H9 (cell line): ENCODE measurements at places on chromosomes 4 and X.
A peak's percentile ranks its signal among the peaks of the same experiment; 100 is the strongest.

DNA sequence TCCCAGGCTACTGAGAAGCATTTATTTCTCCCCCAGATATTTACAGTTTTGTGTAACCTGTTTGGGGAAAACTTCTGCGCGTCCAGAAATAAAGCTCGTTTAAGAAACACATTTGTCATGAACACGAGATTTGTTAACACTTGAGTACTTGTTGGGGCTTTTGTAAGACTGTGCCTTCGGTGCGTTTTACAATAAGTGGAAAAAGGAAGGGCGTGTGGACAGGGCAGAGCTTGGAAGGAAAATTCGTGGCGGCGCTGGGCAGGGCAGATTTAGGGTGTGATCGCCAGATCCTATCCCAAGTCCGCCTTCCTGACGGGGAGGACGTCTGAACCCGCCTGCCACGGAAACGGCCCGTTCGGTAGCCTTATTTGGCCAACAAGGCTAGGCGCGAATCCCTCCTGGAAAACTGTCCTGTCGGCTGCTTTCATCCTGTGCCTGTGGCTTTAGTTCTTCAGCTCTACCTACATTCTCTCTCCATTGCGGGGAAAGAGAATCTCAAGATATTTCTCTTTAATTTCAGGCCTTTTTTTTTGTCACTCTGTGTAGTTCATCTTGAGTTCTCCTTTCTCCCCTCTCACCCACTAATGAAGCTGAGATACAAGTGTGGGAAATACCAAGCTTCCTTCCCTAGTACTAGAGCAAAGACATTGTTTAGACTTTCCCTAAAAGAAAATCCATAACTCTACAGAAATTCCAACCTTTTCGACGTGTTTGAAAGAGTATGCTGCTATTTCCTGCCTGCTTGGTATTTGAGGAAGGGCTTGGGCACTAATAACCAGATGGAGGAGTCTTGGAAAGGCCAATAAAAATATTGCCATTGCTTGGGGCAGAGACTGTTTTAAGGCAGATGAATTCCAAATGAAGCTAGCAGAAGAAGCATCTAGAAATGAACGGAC, 982 bp downstream of the PDLIM5 start:
- peak; percentile 78 for DNase-seq

- DNase-seq: no peak
Observed at GRCh38 chr4:59608466-59608865, 1591.7 kb upstream of the ADGRL3 start.

DNA sequence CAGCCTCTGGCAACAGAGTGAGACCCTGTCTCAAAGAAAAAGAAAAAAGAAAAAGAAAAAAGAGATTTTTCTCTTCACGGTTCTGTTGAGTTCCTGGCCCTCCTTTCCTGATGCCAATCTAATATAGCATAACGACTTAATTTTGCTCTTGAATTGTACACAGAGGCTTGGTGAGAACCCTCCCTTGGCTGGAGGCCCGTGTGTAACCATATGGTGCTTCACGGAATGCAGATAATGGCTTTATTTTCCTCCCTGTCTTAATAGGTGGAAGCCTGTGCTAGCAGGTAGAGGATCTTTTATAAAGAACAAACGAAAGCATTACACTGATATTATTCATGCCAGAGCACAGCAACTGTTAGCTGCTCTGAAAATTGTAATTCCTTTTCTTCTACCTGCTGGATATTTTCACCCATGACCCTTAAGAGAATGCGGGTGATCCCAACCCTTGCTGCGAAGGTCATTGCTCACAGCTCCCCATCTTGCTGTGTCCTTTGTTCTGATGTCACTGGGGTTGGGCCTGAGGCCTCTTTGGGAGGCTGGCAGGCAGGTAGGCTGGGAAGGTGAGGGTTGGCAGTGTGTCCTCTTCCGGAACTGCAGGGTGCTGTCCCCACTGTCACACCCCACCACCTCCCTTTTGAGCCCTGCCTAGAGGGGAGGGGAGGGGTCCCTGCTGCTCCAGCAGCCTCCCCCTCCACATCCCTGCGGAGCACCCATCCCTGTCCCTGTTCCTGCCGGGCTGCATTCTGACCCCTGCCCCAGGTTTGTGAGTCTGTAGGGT, 83.8 kb upstream of the STOX2 start:
- DNase-seq: no peak

DNA sequence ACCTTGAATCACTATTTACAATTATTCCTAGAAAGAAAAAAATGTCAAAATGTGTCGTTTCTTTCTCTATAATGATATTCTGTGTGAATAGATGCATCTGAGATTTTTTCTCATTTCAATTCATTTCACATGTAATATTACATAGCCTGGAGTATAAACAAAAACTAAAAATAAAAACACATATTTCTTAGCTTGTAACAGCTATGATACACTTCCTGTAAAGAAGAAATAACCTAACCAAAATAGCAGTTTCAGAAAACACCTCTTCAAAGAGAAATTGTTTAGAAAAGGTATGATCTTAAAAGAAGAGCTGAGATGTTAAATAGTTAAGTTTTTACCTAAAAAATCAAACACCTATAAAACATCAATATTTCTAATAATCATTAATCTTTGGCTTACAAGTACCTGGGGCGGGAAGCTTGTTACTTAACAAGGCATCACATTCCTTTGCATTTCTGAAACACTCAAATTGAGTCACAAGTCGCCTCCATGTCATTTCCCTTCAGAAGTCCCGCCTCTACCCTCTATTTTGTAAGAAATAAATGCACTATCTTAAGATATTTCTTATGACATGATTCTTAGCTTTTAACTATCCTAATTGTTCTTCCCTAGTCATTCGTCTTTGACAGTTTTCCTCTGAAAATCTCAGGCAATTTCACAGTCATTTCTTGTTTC, 76.5 kb downstream of the PCDH18 start:
- DNase-seq: no peak

- DNase-seq: no peak
Observed at GRCh38 chr4:39353478-39354253, 12.5 kb downstream of the RFC1 start.

DNA sequence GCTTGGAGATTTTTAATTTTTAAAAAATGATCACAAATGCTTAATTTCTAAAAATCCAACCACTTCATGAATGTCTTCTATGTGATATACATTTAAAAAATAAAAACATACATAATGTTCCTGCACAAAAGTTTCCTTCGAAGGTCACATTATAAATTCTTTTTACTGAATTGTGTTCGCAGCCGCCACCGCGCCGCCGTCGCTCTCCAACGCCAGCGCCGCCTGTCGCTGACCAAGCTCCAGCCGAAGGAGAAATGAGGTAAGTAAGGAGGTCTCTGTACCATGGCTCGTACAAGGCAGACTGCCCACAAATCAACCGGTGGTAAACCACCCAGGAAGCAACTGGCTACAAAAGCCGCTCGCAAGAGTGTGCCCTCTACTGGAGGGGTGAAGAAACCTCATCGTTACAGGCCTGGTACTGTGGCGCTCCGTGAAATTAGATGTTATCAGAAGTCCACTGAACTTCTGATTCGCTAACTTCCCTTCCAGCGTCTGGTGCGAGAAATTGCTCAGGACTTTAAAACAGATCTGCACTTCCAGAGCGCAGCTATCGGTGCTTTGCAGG, 48.8 kb upstream of the NEUROG2 start:
- DNase-seq: peak; percentile 31

DNA sequence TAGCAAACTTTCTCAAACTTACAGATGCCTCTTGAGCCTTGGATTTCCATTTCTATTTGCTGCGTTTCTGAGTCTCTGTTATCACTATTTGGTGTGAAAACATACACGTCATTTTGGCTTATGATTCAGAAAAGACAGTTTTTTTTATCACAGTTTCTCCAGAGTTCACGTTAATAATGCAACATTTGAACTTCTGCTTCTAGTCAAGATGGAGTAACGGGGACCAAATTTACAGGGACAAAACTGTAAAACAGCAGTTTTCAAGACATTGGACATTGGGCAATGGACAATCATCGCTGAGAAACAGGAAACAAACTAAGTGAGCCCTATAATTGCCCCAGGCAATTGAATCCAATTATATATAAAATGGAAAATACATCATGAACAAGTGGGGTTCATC, 36.2 kb upstream of the TASL start:
- DNase-seq: no peak

GRCh38 chr4:776743-777441, 49.0 kb downstream of the CPLX1 start:
- DNase-seq: no peak

DNA sequence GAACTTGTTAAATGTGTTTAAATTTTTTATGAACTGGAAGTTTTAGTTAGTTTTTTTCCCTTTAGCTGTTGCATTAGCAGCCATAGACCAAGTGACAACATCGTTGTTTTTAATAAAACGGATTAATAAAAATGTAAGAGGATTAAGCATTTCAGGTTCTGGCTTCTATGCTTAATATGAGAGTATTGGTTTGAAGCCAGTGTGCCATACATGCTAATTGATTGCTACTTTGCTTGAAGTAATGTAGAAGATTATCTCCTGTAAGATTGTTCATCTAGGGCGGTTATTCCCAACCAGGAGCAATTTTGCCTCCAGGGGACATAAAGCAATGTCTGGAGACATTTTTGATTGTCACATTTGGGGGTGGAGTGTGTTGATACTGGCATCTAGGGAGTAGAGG, 54.3 kb downstream of the TLL1 start:
- no peak for DNase-seq

DNA sequence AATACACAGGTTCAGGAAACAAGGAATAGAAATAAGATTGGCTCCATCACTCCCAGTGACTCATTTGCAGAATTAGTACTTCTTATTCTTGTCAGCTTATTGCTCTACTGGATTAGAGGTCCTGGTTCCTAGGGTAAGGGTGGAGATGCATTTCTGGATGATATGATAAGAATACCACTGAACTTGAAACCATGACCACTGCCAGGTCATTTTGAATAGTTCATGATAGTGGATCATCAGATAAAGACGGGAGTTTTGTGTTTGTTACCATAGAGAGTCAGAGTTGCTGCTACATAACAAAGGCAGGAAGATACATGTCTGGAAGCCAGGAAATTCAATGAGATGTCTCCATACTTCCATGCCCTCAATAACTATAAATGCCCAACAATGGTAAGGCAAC, 109.2 kb upstream of the FAT1 start:
- DNase-seq: no peak

GRCh38 chr4:184400891-184401290, 73.5 kb downstream of the IRF2 start:
- no peak for DNase-seq

GRCh38 chr4:107115185-107115847, 79.2 kb upstream of the DKK2 start:
- no peak for DNase-seq

DNA sequence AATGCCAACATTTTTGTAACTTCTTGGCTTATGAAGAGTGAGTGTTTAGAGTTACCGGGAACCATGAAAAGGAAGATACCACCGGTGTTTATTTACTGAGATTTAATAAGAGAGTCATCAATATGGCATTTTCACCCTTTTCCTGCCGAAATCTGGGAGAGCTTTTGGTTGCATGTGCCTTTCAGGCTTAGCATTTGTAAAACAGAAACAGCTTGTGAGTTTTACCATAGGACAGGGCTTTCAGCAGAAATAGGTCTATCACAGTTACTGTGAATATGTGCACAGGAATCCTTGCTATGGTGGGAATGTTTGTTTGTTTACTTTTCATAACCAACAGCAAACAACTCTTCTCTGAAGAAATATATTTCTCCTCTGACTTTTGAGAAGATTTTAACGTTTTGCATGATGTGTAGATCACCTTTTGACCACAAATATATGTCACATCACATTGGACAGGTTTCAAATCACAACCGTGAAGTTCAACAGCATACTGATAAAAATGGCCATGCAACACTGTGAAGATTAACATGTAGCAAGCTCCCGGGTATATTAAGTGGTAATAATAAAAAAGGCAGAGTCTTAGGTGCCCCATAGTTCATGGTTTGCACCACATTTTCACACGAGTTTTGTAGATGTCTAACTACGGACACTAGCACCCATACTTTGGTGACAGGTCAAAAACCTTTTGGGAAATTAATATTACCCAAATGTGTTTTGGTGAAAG, 21.3 kb downstream of the ARHGAP24 start:
- no peak for DNase-seq

DNA sequence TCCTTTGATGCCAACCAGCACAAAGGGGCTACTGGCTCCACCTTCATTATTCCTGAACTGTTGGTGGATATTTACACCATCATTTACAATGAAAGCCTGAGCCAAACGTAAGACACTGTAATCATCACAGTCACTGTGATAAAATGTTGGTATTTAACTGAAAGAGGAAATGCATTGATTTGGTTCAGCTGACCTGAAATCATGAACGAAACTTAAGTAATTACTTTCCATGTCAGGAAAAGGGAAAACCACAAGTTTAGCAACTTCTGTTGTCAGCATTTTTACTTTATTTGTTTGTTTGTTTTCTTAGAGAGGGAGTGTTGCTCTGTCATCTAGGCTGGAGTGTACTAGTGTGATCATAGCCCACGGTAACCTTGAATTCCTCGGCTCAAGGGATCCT, 247.8 kb upstream of the FAM47A start:
- no peak for DNase-seq

GRCh38 chr4:112378858-112379257, 81.7 kb downstream of the ALPK1 start:
- DNase-seq: no peak

- no peak for DNase-seq
Observed at GRCh38 chr4:184292877-184293276, 75.2 kb upstream of the ENPP6 start.

DNA sequence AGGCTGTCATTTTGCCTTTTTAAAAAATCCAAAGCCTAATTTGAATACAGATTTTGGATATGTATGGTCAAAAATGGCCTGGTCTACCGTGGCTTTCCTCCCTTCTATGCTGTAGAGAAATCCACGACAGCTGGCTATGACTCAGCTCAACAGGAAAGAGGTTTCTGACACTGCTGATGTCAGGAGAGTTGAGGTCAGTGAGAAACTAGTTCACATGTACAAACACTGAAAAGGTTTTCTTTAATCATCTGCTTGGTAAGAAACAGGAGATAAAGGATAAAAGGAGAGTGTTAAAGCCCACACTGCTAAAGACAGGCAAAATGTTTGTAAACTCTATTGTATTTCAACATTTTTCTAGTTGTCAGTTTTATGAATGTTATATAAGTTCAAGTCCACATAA, 113.9 kb downstream of the NYX start:
- DNase-seq: no peak

DNA sequence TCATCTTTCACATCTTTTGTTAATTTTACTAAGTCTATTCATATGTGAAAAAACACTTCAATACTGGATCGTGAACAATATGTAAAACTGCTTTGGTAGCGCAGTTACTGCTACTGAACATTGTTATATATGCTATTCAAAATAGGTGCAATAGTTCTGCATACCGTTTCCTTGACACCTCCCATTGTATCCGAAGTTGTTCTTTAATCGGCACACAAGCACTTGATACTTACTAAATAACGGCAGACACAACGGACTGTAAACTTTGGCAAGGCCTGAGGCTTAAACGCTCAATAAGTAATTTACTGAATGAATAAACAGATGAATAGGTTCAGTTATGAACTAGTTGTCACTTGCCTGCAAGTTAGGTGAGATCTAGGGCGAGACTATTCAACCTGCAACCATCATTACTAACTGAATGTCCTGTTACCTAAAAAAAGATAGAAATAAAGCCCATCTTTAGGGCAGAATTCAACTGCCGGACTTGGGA, 620 bp downstream of the ANAPC10 start:
- no peak for DNase-seq
